ENCODE measurements at places on chromosomes 6 and 20. TPM values are rescaled to one million over a fixed set of nuclear protein-coding genes. Genes with fewer than 3 reads are reported as not detected.

Gene CBFA2T2
- 7.1 TPM for total RNA-seq

Gene HLA-F
- total RNA-seq: 1.3 TPM

Gene PPP2R5D
- total RNA-seq: 52.3 TPM

Gene SEL1L2
- total RNA-seq: not detected

Gene FILIP1
- 0.29 TPM for total RNA-seq

Gene KCNK5
- total RNA-seq: not detected
